Lower lobe of right lung (tissue), 2 donors: ENCODE measurements at places on chromosomes 7 and 10. TPM values are rescaled to one million over a fixed set of nuclear protein-coding genes. Genes with fewer than 3 reads are reported as not detected.
A peak's percentile ranks its signal among the peaks of the same experiment; 100 is the strongest.

- H3K27me3 ChIP-seq, result no peaks in the 10 kb centered on the region
- no peaks in the 10 kb centered on the region for H3K36me3 ChIP-seq
- DNase-seq, result no peak
- H3K4me1 ChIP-seq, result no peaks in the 10 kb centered on the region
- no peak overlapping the region for H3K27ac ChIP-seq
- H3K4me3 ChIP-seq, result no peak overlapping the region
Observed at GRCh38 chr7:102875700-102876295, 37.0 kb upstream of the LRRC17 start.

DNA sequence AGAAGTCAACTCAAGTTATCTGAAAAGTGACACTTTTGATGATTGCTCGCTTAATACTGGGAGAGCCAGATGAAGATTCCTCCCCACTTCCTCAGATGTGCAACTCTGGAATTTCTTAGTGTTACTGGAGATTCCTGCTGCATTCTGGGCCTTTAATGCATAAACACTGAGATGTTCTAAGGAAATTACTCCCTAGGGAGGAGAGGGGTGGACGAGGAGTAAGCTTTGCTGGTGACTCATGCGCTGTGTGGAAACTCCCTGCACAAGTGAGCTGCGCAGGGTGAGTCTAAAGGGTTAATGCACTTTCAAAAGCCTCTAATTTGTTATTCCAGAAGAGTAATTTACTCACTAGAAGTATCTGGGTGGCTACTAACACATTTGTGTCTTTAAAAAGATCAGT, 46.3 kb downstream of the EGFR start:
- no peak overlapping the region for H3K4me3 ChIP-seq
- peak overlapping the region; percentile 72 for H3K27ac ChIP-seq
- no peak for DNase-seq

DNA sequence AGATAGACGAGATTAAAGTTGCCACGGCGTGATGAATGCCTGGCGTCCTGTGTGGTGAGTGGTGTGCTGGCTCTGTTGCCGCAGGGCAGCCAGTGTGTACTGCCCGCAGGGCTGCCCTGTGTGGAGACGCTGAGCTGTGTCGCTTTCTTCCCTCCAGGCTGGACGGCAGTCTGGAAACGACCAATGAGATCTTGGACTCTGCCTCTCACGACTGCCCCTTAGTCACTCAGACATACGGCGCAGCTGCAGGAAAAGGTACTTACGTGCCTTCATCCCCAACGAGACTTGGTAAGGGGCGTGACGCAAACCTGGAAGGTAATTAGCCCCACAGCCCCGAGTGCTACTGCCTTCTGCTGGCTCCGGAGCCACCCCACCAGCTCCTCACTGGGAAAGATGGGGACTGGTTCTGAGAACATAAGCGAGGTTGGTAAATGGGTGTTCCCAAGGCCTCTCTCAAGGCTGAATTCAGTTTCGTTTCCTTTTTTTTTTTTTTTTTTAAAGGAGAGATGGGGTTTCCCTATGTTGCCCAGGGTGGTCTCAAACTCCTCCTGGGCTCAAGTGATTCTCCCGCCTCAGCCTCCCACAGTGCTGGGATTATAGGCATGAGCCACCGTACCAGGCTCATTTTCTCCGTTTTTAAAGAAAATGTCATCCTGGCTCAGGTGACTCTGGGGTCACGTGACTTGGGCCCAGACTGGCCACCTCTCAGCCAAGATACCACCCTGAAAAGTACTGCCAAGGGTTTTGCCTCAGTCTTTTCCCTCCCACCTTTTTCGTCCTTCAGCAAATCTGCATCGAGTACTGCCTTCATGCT, 39.6 kb downstream of the WIPI2 start:
- H3K27ac ChIP-seq, result peak overlapping the region; percentile 11
- peaks cover 83% of the 10 kb centered on the region for H3K36me3 ChIP-seq
- no peak overlapping the region for H3K4me3 ChIP-seq
- peak; percentile 34 for DNase-seq
- H3K27me3 ChIP-seq, result no peaks in the 10 kb centered on the region

- H3K27ac ChIP-seq, result peak overlapping the region; percentile 24
- no peaks in the 10 kb centered on the region for H3K27me3 ChIP-seq
- peaks cover 14% of the 10 kb centered on the region for H3K4me1 ChIP-seq
- no peak overlapping the region for H3K4me3 ChIP-seq
- peak; percentile 54 for DNase-seq
- no peaks in the 10 kb centered on the region for H3K36me3 ChIP-seq
Observed at GRCh38 chr7:140607441-140607989, 33.1 kb downstream of the DENND2A start.

GRCh38 chr10:28711041-28711440, 33.7 kb downstream of the BAMBI start:
- peak overlapping the region; percentile 18 for H3K27ac ChIP-seq
- H3K4me3 ChIP-seq, result no peak overlapping the region
- no peaks in the 10 kb centered on the region for H3K4me1 ChIP-seq

- no peaks in the 10 kb centered on the region for H3K36me3 ChIP-seq
- no peaks in the 10 kb centered on the region for H3K4me1 ChIP-seq
- no peak overlapping the region for H3K4me3 ChIP-seq
- no peak overlapping the region for H3K27ac ChIP-seq
Observed at GRCh38 chr10:69307434-69307833, 29.1 kb downstream of the HK1 start.

DNA sequence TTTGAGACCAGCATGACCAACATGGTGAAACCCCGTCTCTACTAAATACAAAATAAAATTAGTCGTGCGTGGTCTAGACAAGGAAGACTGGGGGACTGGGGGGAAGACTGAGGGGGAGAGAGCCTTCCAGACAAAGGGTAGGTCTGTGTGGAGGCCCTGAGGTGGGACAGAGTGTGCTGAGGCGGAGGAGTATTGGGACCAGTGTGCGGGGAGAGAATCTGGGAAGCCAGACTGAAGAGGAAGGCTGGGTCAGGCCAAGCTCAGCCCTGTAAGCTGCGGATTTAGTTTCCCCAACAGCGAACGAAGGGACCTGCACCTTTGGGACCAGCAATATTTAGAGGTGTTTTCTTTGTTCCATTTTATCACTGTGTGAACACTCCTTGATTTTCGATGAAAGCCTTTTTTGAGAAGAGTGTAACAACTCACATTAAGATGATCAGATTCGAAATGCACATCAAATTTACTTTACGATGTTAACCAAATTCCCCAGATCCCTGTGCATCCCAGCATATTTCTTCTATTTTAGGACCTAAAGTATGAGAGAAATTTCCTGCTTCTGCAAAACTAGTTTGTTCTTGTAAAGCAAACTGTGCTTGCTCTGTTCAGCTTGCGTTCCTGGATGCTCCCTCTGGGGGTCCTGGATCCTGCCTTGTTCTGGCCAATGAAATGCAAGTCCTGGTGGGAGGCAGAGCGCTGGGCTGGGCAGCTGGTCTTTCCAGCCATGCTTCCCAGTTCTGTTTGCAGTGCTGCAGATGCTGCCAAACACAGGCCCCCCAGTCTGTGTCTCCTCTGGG, 39.4 kb downstream of the PLAU start:
- no peaks in the 10 kb centered on the region for H3K36me3 ChIP-seq
- no peak overlapping the region for H3K27ac ChIP-seq
- no peak for DNase-seq
- no peaks in the 10 kb centered on the region for H3K4me1 ChIP-seq

- H3K4me3 ChIP-seq, result no peak overlapping the region
- H3K27ac ChIP-seq, result no peak overlapping the region
- DNase-seq, result no peak
- no peaks in the 10 kb centered on the region for H3K36me3 ChIP-seq
- no peaks in the 10 kb centered on the region for H3K27me3 ChIP-seq
Observed at GRCh38 chr7:6323967-6324701, 51.7 kb upstream of the CYTH3 start.

GRCh38 chr7:97104719-97105238, 12.7 kb upstream of the SDHAF3 start:
- no peaks in the 10 kb centered on the region for H3K36me3 ChIP-seq
- H3K27me3 ChIP-seq, result no peaks in the 10 kb centered on the region
- no peaks in the 10 kb centered on the region for H3K4me1 ChIP-seq
- peak; percentile 87 for DNase-seq

GRCh38 chr10:130652544-130652943, 516.4 kb downstream of the GLRX3 start:
- no peak overlapping the region for H3K27ac ChIP-seq
- no peak for DNase-seq
- H3K27me3 ChIP-seq, result no peaks in the 10 kb centered on the region
- no peak overlapping the region for H3K4me3 ChIP-seq
- H3K4me1 ChIP-seq, result no peaks in the 10 kb centered on the region
- H3K36me3 ChIP-seq, result no peaks in the 10 kb centered on the region

GRCh38 chr7:7976677-7977076, 8.1 kb downstream of the GLCCI1 start:
- peaks cover 6% of the 10 kb centered on the region for H3K4me1 ChIP-seq
- DNase-seq, result no peak
- no peaks in the 10 kb centered on the region for H3K36me3 ChIP-seq
- no peaks in the 10 kb centered on the region for H3K27me3 ChIP-seq

DNA sequence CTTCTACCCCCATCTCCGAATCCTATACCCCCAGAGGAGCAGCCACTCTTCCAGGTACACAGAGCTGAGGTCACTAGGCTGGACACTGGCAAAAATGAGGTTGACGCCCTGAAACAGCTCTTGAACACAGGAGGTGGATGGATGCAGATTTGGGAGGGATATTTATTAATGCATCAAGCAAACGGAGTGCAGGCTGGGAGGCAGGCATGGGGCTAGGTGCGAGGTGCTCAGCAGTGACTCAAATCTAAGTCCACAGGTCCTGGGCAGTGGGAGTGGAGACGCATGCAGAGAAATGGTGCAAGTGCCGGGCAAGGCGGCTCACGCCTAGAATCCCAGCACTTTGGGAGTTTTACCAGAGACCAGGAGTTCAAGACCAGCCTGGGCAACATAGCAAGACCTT, 11.0 kb downstream of the GUSB start:
- no peak overlapping the region for H3K27ac ChIP-seq
- H3K4me3 ChIP-seq, result no peak overlapping the region
- H3K27me3 ChIP-seq, result no peaks in the 10 kb centered on the region
- no peak for DNase-seq
- H3K36me3 ChIP-seq, result peaks cover 100% of the 10 kb centered on the region

DNA sequence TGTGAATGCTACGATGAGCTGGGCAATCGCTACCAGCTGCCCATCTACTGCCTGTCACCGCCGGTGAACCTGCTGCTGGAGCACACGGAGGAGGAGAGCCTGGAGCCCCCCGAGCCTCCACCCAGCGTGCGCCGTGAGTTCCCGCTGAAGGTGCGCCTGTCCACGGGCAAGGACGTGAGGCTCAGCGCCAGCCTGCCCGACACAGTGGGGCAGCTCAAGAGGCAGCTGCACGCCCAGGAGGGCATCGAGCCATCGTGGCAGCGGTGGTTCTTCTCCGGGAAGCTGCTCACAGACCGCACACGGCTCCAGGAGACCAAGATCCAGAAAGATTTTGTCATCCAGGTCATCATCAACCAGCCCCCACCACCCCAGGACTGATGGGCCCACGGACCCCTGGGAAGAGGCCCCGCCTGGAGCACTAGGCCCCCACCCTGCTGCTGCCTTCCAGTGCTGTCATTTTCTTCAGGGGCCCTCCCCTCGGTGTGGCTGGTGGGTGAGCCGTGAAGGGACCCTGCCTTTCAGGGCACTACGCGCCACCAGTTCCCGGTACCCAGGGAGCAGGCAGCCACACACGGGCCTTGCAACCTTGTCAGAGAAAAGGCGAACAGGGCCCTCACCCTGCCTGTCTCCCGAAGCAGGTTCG, 2.3 kb upstream of the ANKRD2 start:
- no peak overlapping the region for H3K4me3 ChIP-seq
- no peak for DNase-seq
- H3K4me1 ChIP-seq, result peaks cover 9% of the 10 kb centered on the region
- no peak overlapping the region for H3K27ac ChIP-seq

DNA sequence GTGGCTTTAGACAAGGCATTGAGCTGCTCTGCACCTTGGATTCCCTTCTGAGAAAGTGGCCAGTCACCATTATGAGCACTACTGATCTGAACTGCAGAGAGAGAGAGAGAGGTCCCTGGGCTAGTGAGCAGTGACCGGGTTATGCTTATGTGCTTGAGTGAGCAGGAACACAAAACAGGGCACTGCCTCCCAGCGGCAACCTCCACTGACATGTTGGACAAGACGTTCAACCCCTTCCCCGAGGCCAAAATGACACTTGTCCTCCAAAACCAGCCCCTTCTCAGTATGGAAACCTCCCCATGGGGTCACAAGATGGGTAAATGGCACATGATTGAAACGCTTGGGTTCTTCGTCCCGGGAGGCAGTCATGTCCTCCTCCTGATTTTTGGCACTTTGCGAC, 339.4 kb upstream of the ZMIZ1 start:
- H3K4me1 ChIP-seq, result no peaks in the 10 kb centered on the region
- H3K36me3 ChIP-seq, result no peaks in the 10 kb centered on the region
- H3K27ac ChIP-seq, result no peak overlapping the region
- no peak for DNase-seq
- no peak overlapping the region for H3K4me3 ChIP-seq
- no peaks in the 10 kb centered on the region for H3K27me3 ChIP-seq

DNA sequence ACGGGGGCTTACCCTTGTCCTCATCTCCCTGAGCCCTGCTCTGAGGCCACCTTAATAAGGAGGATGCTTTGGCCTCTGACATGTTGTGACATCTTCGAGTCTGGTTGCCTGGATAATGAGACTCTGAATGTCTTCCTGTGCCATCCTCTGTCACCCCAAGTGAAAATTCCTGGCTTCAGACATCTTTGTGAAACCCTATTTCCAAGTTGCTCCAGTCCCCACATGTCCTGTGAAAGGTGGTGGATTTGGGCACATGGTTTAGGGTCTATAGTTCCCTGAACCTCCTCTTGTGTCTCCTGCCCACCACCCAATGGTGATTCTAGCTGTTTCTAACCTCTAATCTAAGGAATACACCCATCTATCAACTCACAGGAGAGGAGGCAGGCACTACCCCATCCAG, 223.1 kb upstream of the GLI3 start:
- DNase-seq, result no peak
- no peak overlapping the region for H3K4me3 ChIP-seq
- no peaks in the 10 kb centered on the region for H3K36me3 ChIP-seq
- no peak overlapping the region for H3K27ac ChIP-seq
- no peaks in the 10 kb centered on the region for H3K27me3 ChIP-seq
- no peaks in the 10 kb centered on the region for H3K4me1 ChIP-seq

DNA sequence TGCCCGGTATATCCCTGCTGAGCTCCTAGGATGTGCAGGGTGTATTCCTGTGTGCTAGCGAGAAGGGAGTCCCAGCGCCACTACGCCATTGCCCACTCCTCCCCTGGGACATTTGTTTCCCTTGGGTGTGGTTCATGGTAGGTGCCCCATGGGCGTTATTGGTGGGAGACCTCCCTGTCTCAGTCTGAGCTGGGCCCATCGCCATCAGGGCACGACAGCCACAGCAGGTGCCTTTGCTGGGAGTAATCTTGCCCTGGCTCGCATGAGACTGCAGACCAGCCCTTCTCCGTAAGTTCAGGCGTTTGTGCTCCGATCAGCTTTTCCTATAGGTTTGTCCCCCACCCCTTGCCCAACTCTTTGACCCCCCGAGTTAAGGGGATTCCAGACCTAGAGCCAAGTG, 137.3 kb upstream of the SH2B2 start:
- no peak for DNase-seq
- H3K27ac ChIP-seq, result no peak overlapping the region
- H3K4me3 ChIP-seq, result no peak overlapping the region

GRCh38 chr7:98177553-98177952, 33.7 kb upstream of the BHLHA15 start:
- no peak overlapping the region for H3K4me3 ChIP-seq
- no peak for DNase-seq
- H3K4me1 ChIP-seq, result peaks cover 20% of the 10 kb centered on the region
- H3K36me3 ChIP-seq, result peaks cover 24% of the 10 kb centered on the region
- no peaks in the 10 kb centered on the region for H3K27me3 ChIP-seq

MUC12 gene
- 1.2 TPM for total RNA-seq

GJD4 gene
- total RNA-seq, result not detected

FLNC gene
- total RNA-seq, result 11.7 TPM

MSS51 gene
- 2.7 TPM for total RNA-seq

MAT1A gene
- 1.0 TPM for total RNA-seq
